SJCRH30 (cell line): ENCODE measurements at places on chromosomes 2 and 18. TPM values are rescaled to one million over a fixed set of nuclear protein-coding genes. Genes with fewer than 3 reads are reported as not detected.

FOXD4L1 gene
- 0.43 and 1.0 TPM in 2 replicates for total RNA-seq

DNA sequence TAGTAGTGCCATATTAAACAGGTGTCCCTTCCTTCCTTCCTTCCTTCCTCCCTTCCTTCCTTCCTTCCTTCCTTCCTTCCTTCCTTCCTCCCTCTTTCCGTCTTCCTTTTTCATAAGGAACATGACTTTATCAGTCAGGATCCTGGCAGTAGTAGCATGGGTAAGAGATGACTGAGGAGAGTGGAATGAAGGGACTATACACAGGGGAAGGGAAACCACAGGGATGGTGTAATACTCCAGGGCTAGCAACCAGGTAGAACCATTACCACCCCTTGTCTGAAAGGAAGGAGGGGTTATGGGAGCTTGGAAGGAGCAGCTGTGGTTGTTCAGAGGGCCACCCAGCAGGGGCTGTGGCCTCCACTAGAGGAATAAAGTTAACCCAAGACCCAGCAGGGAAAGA, 23.2 kb upstream of the KDM3A start:
- H3K4me1 ChIP-seq: peaks cover 14% of the 10 kb centered on the region
- no peak overlapping the region for H3K27ac ChIP-seq
- DNase-seq: peak; percentile 32
- H3K36me3 ChIP-seq: no peaks in the 10 kb centered on the region
- H3K27me3 ChIP-seq: no peaks in the 10 kb centered on the region

NYAP2 gene
- total RNA-seq: 0.46 and 0.69 TPM in 2 replicates

TTN gene
- total RNA-seq: 26.2 and 35.0 TPM in 2 replicates

DNA sequence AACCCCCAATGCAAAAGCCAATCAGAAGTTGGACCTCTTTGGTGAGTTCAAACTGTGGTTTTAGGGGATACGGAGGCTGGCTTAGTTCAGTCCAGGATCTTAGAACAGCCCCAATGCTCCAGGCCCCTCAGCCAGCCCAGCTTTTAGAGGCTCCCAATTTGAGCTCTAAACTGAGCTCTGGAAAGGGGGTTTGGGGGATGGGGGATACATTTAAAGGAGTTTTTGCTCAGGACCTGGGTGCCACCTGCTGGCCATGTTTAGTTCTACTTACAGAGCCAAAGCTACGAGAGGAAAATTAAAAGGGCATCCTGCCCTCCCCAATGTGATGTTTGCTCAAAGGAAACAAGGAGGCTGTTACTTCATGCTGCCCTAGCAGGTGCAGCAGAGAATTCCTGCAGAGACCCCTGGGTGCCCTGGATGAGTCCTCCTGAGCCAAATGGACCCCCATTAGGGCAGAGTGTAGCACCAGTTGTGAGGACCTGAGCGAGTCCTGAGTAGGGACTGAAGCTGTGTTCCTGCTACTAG, 15.9 kb upstream of the TMEM214 start:
- H3K36me3 ChIP-seq: no peaks in the 10 kb centered on the region
- H3K4me3 ChIP-seq: no peak overlapping the region
- DNase-seq: peak; percentile 78
- no peaks in the 10 kb centered on the region; the same call in none of the 2 replicates for H3K27me3 ChIP-seq

DNA sequence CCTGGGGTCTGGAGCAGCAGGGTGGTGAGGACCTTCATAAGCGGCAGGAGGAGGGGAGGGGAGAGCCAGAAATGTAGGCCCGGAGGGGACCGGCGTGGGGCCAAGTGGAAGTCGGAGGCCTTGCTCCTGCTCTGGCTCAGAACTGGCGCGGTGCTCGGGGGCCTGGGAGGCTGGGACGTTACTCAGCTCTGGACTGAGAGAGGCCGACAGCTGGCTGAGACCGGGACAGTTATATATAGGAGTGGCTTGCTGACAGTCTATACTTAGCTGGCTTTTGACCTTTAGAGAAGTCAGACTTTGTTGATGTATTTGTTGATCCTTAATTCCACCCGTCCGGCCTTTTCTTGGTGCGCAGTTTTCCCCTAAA, 15.7 kb downstream of the IGFBP5 start:
- no peaks in the 10 kb centered on the region for H3K27me3 ChIP-seq
- H3K4me1 ChIP-seq: peaks cover 33% of the 10 kb centered on the region
- peak; percentile 61 for DNase-seq
- H3K27ac ChIP-seq: no peak overlapping the region
- H3K4me3 ChIP-seq: no peak overlapping the region
- no peaks in the 10 kb centered on the region for H3K36me3 ChIP-seq

- H3K36me3 ChIP-seq: peaks cover 6% of the 10 kb centered on the region
- H3K4me1 ChIP-seq: peaks cover 12% of the 10 kb centered on the region
These were observed 3.0 kb upstream of the PXDN start for GRCh38 chr2:1747065-1747941.

DNA sequence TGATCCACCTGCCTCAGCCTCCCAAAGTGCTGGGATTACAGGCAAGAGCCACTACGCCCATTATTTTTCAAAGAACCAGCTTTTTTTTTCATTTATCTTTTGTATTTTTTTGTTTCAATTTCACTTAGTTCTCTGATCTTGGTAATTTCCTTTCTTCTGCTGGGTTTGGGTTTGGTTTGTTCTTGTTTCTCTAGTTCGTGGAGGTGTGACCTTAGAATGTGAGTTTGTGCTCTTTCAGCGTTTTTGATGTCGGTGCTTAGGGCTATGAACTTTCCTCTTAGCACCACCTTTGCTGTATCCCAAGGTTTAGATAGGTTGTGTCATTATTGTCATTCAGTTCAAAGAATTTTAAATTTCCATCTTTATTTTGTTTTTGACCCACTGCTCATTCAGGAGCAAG, 86.7 kb upstream of the MSTN start:
- H3K4me1 ChIP-seq: no peaks in the 10 kb centered on the region
- no peaks in the 10 kb centered on the region for H3K36me3 ChIP-seq
- no peak for DNase-seq
- H3K27ac ChIP-seq: no peak overlapping the region
- no peaks in the 10 kb centered on the region for H3K27me3 ChIP-seq

RASGRP3 gene
- total RNA-seq: 2.0 and 2.8 TPM in 2 replicates

KCNE4 gene
- 0.02 TPM in 1 of 2 replicates, not detected in the other for total RNA-seq

TUBA4B gene
- total RNA-seq: 0.08 TPM in 1 of 2 replicates, not detected in the other

DNA sequence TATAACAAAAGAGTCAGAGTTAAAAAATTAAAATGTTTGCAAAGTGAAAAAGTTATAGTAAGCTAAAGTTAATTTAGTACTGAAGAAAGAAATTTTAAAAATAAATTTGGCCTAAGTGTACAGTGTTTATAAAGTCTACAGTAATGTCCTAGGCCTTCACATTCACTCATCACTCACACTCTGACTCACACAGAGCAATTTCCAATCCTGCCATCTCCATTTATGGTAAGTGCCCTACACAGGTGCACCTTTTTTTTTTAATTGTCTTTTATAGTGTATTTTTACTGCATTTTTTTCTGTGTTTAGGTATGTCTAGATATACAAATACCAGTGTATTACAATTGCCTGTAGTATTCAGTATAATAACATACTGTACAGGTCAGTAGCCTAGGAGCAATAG, 562.9 kb downstream of the PIK3C3 start:
- H3K4me1 ChIP-seq: no peaks in the 10 kb centered on the region
- H3K4me3 ChIP-seq: no peak overlapping the region
- H3K27ac ChIP-seq: no peak overlapping the region
- no peak for DNase-seq

DNA sequence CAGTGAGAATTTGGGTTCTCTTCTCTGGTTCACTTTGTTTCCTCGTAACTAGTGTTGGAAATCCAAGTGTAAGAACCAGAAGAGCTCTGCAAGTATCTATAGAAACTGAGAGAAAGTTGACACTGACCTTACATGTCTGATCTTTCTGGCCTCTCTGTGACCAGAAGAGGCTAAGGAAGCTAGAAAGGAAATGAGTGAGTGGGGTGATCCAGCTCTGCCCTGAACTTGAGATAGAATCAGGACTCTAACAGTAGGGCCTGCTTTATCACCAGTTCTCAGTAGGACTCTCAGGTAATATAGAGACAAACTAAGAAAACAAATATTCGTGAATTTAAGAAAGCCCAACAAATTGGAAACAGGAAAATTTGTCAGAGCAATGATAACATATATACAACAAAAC, 441.2 kb upstream of the ZNF804A start:
- H3K27ac ChIP-seq: no peak overlapping the region
- no peak for DNase-seq
- no peak overlapping the region for H3K4me3 ChIP-seq
- no peaks in the 10 kb centered on the region for H3K27me3 ChIP-seq
- no peaks in the 10 kb centered on the region for H3K36me3 ChIP-seq

DNA sequence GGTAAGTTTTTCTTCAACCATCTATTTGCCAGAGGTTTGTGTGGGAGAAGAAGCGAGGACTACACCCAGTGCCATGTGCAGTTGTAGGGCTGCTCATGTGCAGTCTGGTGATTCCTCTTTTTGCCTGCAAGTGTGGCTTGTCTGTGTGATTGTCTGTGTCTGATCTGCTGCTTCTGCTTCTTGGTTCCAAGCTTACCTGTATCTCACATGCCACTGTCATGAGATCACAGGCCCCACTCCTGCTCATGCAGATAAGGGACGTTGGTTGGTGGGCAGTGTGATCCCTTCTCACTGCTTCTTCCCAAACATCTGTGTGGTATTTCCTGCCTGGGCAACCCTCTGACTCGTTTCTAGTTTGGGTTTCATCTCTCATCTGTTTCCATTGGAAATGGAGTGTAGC, 27.1 kb downstream of the RRM2 start:
- H3K27me3 ChIP-seq: no peaks in the 10 kb centered on the region
- H3K4me3 ChIP-seq: no peak overlapping the region
- no peaks in the 10 kb centered on the region for H3K4me1 ChIP-seq
- H3K27ac ChIP-seq: no peak overlapping the region
- no peak for DNase-seq

DNA sequence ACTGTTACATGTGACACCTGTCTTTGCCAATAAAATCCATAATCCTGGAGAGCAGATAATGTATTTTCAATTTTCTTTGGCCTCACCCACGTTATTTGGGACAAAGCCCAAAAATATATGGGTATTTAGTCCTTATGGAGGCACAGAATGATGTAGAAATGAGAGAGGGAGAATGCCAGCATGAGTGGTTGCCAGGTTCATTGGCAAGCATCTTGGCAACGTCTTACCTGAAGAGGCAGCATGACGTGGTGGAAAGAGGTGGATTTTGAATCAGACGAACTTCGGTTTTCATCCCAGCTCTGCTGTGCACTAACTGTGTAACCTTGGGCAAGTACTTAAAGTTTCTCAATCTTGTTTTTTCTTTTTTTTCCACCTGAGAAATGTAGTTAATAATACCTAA, 969.6 kb upstream of the PIK3C3 start:
- no peak overlapping the region for H3K27ac ChIP-seq
- H3K36me3 ChIP-seq: no peaks in the 10 kb centered on the region
- H3K27me3 ChIP-seq: no peaks in the 10 kb centered on the region
- 0 out of 2 replicates have a peak, but pooled peaks cover 4% of the 10 kb centered on the region for H3K4me1 ChIP-seq
- DNase-seq: no peak
- H3K4me3 ChIP-seq: no peak overlapping the region

DNA sequence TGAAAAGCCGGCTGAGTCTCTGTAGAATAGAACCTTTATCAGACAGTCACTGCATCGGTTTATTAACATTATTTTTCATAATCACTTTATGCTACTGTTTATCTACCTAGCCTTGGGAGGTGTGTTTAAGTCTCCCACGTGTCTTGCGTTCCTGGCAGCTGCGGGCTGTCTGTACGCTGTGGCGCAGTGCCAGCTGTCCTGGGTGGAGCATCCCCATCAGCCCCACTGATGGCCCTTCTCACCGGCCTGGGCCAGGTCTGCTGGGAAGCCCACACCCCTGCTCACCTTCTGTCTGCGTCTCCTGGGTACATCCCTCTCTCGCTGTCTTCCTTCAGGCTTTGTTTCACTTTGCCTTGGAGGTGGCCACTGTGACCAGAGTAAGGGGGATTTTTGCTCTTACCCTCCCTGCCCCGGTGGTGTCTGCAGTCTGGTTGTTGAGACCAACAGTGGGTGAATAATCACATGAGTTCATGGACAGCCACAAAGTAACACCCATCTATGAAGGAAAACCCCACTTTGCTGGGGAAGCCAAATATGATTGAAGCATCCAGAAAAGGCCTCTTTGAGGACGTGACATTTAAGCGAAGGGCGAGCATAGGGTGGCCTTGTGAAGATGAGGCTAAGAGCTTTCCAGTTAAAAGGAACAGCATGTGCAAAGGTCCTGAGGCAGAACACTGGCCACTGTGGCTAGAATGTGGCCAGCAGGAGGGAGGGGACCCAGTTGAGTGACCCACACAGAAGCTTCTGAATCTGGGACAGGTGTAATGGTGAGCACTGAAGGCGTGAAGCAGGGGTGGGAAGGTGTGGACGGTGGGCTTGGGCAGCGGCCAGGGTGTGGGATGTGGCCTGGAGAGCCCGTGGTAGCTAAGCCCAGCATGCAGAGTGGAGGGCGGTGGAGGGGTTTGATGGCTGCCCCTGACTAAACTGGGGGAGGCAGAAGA, 41.7 kb downstream of the RAMP1 start:
- peaks cover 9% of the 10 kb centered on the region for H3K27me3 ChIP-seq
- H3K36me3 ChIP-seq: no peaks in the 10 kb centered on the region
- H3K27ac ChIP-seq: no peak overlapping the region

MC4R gene
- not detected in 2 replicates for total RNA-seq

STEAP3 gene
- total RNA-seq: 2.2 and 2.6 TPM in 2 replicates

- H3K36me3 ChIP-seq: peaks cover 45% of the 10 kb centered on the region
- H3K4me3 ChIP-seq: no peak overlapping the region
- H3K4me1 ChIP-seq: peaks cover 6% of the 10 kb centered on the region; the same call in 1 of the 2 replicates
- no peak overlapping the region for H3K27ac ChIP-seq
- H3K27me3 ChIP-seq: no peaks in the 10 kb centered on the region
These were observed 26.1 kb downstream of the KCTD18 start for GRCh38 chr2:200483729-200484198.

OTOS gene
- 0.73 TPM in 1 of 2 replicates, not detected in the other for total RNA-seq

DNA sequence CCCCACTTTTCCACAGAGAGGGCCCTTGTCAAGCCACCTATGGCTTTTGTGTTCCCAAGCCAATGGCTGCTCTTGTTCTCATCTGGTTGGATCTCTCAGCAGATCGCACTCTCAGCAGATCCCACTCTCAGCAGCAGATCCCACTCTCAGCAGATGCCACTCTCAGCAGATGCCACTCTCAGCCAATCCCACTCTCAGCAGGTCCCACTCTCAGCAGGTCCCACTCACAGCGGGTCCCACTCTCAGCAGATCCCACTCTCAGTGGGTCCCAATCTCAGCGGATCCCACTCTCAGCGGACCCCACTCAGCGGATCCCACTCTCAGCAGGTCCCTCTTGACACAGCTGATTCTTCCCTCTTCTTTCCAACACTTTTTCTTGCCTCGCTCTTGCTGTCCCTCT, 59.3 kb upstream of the MGAT4A start:
- DNase-seq: no peak
- no peak overlapping the region for H3K27ac ChIP-seq
- H3K36me3 ChIP-seq: no peaks in the 10 kb centered on the region
- no peaks in the 10 kb centered on the region for H3K4me1 ChIP-seq

- H3K4me3 ChIP-seq: no peak overlapping the region
- no peak overlapping the region for H3K27ac ChIP-seq
- peaks cover 11% of the 10 kb centered on the region for H3K27me3 ChIP-seq
- no peak for DNase-seq
These were observed 108.2 kb upstream of the CAPN13 start for GRCh38 chr2:30915486-30915885.

- no peak overlapping the region for H3K27ac ChIP-seq
- no peak overlapping the region for H3K4me3 ChIP-seq
- H3K36me3 ChIP-seq: no peaks in the 10 kb centered on the region
- no peaks in the 10 kb centered on the region for H3K27me3 ChIP-seq
- H3K4me1 ChIP-seq: no peaks in the 10 kb centered on the region
These were observed 247.3 kb downstream of the ZNF385B start for GRCh38 chr2:179614121-179614520.
